ENCODE measurements at places on chromosomes 7 and 10. TPM values are rescaled to one million over a fixed set of nuclear protein-coding genes. Genes with fewer than 3 reads are reported as not detected.
A peak's percentile ranks its signal among the peaks of the same experiment; 100 is the strongest.

DNA sequence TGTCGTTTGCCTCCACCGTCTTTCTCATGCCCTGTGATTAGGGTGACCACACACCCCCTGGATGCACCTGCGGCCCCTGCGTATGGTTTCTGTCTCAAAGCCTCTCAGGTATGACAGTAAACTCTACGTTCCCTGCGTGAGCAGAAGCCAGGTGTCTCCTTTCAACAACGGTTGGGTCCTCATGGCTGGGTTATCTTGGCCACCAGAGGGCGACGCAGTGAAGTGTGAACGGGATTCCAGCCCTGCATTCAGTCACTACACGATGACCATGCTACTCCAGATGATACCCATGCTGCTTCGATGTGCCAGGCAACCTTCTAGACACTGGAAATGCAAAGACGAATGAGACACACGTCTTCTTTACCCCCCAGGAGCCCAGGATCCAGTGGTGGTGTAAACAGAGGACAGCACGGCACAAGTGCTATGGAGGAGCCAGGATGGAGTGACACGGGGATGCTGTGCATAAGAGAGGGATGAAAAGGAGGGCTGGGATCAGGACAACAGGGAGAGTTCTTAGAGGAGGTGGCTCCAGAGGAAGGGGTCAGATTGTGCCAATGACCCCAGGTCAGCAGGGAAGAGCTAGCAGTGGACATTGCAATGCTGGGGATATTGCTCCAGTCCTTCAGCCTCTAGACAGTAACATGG lies 228.1 kb upstream of the PFKP start:
- peaks cover 23% of the 10 kb centered on the region for H3K27me3 ChIP-seq
- H3K4me1 ChIP-seq: no peaks in the 10 kb centered on the region

GRCh38 chr10:118587881-118588651 lies 7.4 kb downstream of the PRLHR start:
- H3K36me3 ChIP-seq: no peaks in the 10 kb centered on the region
- no peaks in the 10 kb centered on the region for H3K4me1 ChIP-seq
- H3K27me3 ChIP-seq: peaks cover 1% of the 10 kb centered on the region

DNA sequence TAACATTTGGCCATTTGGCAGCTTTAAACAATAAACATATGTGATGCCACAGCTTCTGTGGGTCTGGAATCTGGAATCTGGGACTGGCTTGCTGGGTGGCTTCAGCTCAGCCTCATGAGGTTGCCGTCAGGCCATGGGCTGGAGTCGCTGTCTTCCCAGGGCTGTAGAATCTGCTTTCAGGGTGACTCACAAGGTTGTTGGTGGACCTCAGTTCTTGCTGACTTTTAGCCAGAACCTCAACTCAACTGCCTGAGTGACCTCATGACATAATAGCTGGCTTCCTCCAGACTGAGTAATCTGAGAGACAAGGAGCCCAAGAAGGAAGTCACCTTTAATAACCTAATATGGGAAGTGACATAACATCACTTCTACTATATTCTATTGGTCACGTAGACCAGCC lies 44.6 kb upstream of the TSPAN13 start:
- DNase-seq: no peak
- H3K27ac ChIP-seq: no peak overlapping the region
- H3K36me3 ChIP-seq: peaks cover 46% of the 10 kb centered on the region
- H3K4me1 ChIP-seq: peaks cover 25% of the 10 kb centered on the region
- H3K27me3 ChIP-seq: no peaks in the 10 kb centered on the region

DNA sequence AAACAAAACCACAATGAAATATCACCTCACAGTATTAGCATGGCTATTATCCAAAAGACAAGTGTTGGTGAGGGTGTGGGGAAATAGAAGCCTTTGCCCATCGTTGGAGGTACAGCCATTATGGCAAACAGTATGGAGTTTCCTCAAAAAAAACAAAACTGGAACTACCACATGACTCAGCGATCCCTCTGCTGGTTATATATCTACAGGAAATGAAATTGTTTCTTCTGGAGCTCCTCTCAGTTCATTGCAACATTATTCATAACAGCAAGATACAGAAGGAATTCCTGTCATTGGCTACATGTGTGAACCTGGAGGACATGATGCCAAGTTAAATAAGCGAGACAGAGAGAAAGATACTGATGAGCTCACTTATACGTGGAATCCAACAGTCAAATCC lies 2.4 kb upstream of the UBE3C start:
- H3K36me3 ChIP-seq: peaks cover 15% of the 10 kb centered on the region
- H3K27ac ChIP-seq: peak overlapping the region; percentile 22
- DNase-seq: no peak
- no peaks in the 10 kb centered on the region for H3K27me3 ChIP-seq
- H3K4me3 ChIP-seq: peak overlapping the region; percentile 30

Gene CLDN12
- 14.8 TPM for total RNA-seq

Gene MKX
- total RNA-seq: 0.38 TPM

- H3K27me3 ChIP-seq: peaks cover 3% of the 10 kb centered on the region
- no peaks in the 10 kb centered on the region for H3K4me1 ChIP-seq
- H3K4me3 ChIP-seq: no peak overlapping the region
- no peaks in the 10 kb centered on the region for H3K36me3 ChIP-seq
Measured at GRCh38 chr10:24133835-24134234, 75.1 kb upstream of the KIAA1217 start.

Gene POT1
- 38.3 TPM for total RNA-seq

Gene PEX1
- 13.2 TPM for total RNA-seq
